Omental fat pad (tissue), 4 donors: ENCODE measurements at places on chromosomes 3 and 15.

GRCh38 chr3:127784283-127784682 is 38.0 kb downstream of the MGLL start:
- no peak for DNase-seq

DNA sequence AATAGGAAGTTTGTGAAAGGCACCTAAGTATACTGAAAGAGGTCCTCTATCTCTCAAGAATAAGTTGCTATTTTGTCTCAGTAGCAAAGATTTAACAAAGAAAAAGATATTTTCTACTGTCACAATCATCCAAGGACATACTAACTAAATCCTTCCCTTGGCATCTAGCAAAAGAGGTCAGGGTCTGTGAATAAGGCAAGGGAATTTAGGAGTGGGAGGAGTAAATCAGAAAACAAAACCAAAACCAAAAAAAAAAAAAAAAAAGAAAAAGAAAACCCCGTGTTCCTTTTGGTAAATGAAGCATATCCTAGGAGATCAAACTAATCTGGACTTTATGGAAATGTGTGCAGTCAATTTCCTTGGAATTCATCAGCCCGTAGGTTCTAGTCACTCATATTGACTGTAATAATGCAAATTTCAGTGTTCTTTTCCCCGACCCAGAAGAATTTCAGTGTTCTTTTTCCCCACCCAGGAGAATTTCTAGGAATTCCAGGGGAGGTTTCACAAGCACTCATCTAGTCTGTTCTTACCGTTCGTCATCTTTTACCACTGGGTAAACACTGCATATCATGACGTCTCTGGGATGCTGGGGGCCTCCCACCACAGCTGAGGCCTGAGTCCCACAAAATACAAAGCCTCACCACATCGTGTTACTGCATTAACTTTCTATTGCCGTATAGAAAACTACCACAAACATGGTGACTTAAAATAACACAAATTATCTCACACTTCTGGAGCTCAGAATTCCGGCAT is 113.8 kb upstream of the CCDC54 start:
- DNase-seq: no peak

GRCh38 chr3:133038731-133039375 is 662 bp downstream of the TMEM108 start:
- no peak for DNase-seq

DNA sequence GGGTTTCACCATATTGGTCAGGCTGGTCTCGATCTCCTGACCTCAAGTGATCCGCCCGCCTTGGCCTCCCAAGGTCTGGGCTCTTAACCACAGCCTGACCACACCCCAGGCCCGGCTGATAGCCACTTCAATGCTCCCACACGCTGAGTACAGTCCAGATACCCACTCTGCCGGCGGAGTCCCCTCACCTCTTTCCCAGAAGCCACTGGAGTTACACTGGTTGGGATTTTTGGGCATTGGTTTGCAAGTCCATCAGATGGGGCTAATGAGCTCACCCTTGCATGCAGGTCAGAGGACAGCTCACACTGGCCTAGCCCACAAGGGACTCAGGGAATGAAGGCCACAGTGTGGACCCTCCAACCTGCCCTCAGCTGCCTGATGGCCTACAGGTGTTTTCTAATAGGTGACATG is 60.1 kb downstream of the IQSEC1 start:
- no peak for DNase-seq

GRCh38 chr3:24451461-24452099 is 43.1 kb downstream of the THRB start:
- DNase-seq: no peak

DNA sequence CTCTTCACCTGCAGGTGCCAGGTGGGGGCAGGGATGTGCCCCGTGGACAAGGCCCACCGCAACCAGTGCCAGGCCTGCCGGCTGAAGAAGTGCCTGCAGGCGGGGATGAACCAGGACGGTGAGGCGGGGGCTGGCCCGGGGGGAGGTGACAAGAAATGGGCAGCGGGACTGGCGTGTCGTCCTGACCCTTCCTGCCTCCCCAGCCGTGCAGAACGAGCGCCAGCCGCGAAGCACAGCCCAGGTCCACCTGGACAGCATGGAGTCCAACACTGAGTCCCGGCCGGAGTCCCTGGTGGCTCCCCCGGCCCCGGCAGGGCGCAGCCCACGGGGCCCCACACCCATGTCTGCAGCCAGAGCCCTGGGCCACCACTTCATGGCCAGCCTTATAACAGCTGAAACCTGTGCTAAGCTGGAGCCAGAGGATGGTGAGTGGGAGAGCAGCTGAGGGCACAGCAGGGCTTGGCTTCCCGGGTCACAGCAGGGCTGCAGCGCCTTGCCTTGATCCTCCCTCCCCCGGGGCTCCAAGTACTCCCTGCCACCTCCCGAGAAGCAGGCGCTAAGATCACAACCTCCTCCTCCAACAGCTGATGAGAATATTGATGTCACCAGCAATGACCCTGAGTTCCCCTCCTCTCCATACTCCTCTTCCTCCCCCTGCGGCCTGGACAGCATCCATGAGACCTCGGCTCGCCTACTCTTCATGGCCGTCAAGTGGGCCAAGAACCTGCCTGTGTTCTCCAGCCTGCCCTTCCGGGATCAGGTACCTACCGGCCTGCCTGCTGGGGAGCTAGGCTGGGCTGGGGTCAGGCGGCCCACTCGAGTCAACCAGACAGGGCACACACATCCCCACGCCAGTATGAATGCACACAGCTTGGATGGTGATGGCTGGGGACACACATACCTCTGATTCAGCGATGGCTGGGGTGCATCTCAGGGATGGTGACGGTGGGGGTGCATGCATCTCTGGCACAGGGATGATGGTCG is 1.7 kb downstream of the NR2E3 start:
- no peak for DNase-seq

DNA sequence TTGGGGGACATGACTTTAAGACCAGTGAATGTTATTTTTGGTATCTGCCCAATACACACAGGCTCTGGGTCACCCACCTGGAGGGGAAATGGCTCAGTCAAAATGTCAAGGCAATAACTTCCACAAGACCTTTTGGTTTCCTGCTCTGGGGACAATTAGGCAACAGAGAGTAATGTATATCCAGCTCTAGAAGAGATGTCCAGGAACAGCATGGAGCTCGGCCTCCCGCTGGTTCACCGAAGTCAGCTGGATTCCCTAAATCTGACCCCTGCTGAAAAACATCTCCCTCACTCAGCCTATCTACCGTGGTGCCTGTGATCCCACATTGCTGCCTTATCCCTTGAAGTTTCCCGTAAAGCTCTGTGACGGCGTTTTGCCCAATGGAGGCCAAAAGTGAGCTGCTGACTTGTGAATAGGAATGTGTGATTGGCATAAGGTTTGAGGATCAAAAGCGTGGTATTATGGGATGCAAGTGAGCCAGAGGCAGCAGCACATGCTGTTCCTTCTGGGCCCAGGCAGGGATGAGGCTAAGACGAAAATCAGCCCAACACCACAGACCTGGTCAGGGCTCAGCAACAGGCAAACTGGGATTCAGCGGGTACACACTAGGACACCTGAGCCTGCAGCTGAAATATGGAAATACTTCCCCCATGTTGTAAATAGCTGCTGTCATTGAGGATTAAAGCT is 47.2 kb upstream of the SLC6A11 start:
- DNase-seq: no peak
